HCT116 (cell line): ENCODE measurements at places on chromosomes 16 and 17. TPM values are rescaled to one million over a fixed set of nuclear protein-coding genes. Genes with fewer than 3 reads are reported as not detected.

DNA sequence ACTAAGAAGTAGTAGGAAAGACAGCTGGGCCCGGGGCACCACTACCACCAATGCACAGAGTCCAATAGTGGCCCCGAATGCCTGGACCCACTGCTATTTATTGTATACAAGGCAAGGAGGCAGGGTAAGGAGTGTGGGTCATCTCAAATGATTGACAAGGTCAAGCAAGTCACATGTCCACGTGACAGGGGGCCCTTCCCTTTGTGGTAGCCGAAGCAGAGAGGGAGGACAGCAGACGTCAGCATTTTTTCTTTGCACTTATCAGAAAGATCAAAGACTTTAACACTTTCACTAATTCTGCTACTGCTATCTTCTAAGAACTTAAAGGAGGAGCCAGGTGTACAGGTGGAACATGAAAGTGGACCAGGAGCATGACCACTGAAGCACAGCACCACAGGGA lies 6.5 kb downstream of the VPS53 start:
- no peaks in the 10 kb centered on the region for H3K27me3 ChIP-seq
- no peak overlapping the region for H3K27ac ChIP-seq
- H3K4me1 ChIP-seq = no peaks in the 10 kb centered on the region
- no peak overlapping the region for H3K4me3 ChIP-seq
- DNase-seq = no peak

- no peak for DNase-seq
- no peak overlapping the region for H3K4me3 ChIP-seq
- peaks cover 20% of the 10 kb centered on the region for H3K4me1 ChIP-seq
Measured at GRCh38 chr17:56694825-56695224, 101.3 kb downstream of the NOG start.

Gene C1QL1
- total RNA-seq = 3.5 TPM

- DNase-seq = no peak
- H3K4me3 ChIP-seq = no peak overlapping the region
- no peaks in the 10 kb centered on the region for H3K4me1 ChIP-seq
- H3K27ac ChIP-seq = no peak overlapping the region
- H3K36me3 ChIP-seq = no peaks in the 10 kb centered on the region
- H3K27me3 ChIP-seq = no peaks in the 10 kb centered on the region
Measured at GRCh38 chr16:64857411-64857810, 264.5 kb downstream of the CDH11 start.

DNA sequence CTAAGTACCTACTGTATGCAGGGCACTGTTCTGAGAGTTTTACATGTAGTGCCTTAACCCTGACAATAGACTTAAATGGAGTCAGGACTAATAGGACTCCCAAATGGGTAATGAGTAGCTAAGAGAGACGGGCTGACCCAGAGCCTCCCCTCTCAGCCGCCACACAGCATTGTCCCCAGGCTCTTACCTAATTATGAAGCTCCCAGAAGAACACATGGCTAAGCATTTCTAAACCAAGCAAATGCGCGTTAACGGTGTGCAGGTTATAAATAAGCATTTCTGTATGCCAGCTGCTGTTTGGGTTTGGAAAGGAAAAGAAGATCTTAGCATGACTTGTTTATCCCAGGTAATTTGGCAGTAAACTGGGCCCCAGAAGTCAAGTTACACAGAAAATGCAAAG lies 14.3 kb downstream of the KATNIP start:
- no peaks in the 10 kb centered on the region for H3K4me1 ChIP-seq
- H3K27me3 ChIP-seq = no peaks in the 10 kb centered on the region
- H3K27ac ChIP-seq = no peak overlapping the region
- no peaks in the 10 kb centered on the region for H3K36me3 ChIP-seq
- H3K4me3 ChIP-seq = no peak overlapping the region

GRCh38 chr17:57315061-57316015 lies 59.0 kb downstream of the MSI2 start:
- no peaks in the 10 kb centered on the region for H3K36me3 ChIP-seq
- H3K27me3 ChIP-seq = no peaks in the 10 kb centered on the region
- DNase-seq = no peak
- no peak overlapping the region for H3K27ac ChIP-seq

- H3K27ac ChIP-seq = no peak overlapping the region
- no peak for DNase-seq
- H3K4me1 ChIP-seq = peaks cover 5% of the 10 kb centered on the region; the same call in 1 of the 2 replicates
- peaks cover 3% of the 10 kb centered on the region; the same call in 1 of the 2 replicates for H3K27me3 ChIP-seq
- no peaks in the 10 kb centered on the region for H3K36me3 ChIP-seq
Measured at GRCh38 chr17:8898126-8898525, 30.7 kb upstream of the PIK3R6 start.

GRCh38 chr17:28953444-28954118 lies 2.3 kb upstream of the PHF12 start:
- no peaks in the 10 kb centered on the region for H3K27me3 ChIP-seq
- H3K36me3 ChIP-seq = no peaks in the 10 kb centered on the region
- peak; percentile 45 for DNase-seq
- H3K4me3 ChIP-seq = no peak overlapping the region
- H3K4me1 ChIP-seq = peaks cover 9% of the 10 kb centered on the region
- H3K27ac ChIP-seq = no peak overlapping the region

Gene LDHD
- total RNA-seq = 3.4 TPM

Gene SCIMP
- total RNA-seq = not detected

DNA sequence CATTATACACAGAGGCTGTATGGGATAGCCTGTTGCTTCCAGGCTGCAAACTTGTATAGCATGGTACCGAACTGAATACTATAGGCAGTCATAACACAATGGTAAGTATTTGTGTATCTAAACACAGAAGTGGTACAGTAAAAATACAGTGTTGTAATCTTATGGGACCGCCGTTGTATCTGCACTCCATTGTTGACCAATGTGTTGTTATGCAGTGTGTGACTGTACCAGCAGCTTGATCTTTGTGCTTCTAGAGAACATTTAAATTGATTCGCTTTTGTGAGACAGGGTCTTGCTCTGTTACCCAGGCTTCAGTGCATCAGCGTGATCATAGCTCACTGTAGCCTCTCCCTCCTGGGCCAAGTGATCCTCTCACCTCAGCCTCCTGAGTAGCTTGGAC lies 31.5 kb downstream of the WWOX start:
- H3K27ac ChIP-seq = no peak overlapping the region
- H3K4me3 ChIP-seq = no peak overlapping the region
- H3K36me3 ChIP-seq = no peaks in the 10 kb centered on the region
- no peaks in the 10 kb centered on the region for H3K27me3 ChIP-seq
- DNase-seq = no peak
- 0 out of 2 replicates have a peak, but pooled peaks cover 2% of the 10 kb centered on the region for H3K4me1 ChIP-seq

DNA sequence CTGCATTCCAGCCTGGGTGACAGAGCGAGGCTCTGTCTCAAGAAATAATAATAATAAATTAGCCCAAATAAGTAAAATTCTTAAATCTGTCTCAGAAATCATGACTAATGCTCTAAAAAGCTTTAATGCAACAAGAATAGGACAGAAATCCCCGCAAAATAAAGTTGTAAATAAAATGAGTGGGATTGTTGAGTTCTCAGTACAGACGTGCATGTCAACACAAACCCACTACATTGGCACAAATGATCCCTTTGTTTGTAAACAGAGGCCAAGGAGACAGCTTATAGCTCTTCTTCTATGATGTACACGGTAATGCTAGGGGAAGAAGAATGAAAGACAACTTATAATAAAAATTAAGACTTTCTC lies 6.0 kb downstream of the STAT5B start:
- H3K36me3 ChIP-seq = no peaks in the 10 kb centered on the region
- H3K27me3 ChIP-seq = 0 out of 2 replicates have a peak, but pooled peaks cover 5% of the 10 kb centered on the region
- DNase-seq = no peak
- no peak overlapping the region for H3K4me3 ChIP-seq
- H3K27ac ChIP-seq = no peak overlapping the region

- H3K36me3 ChIP-seq = no peaks in the 10 kb centered on the region
- H3K27me3 ChIP-seq = no peaks in the 10 kb centered on the region
- H3K4me1 ChIP-seq = peaks cover 37% of the 10 kb centered on the region
- H3K27ac ChIP-seq = no peak overlapping the region
- peak; percentile 66 for DNase-seq
Measured at GRCh38 chr16:85390511-85391174, 222.5 kb upstream of the GSE1 start.

Gene GPATCH8
- total RNA-seq = 28.7 TPM

DNA sequence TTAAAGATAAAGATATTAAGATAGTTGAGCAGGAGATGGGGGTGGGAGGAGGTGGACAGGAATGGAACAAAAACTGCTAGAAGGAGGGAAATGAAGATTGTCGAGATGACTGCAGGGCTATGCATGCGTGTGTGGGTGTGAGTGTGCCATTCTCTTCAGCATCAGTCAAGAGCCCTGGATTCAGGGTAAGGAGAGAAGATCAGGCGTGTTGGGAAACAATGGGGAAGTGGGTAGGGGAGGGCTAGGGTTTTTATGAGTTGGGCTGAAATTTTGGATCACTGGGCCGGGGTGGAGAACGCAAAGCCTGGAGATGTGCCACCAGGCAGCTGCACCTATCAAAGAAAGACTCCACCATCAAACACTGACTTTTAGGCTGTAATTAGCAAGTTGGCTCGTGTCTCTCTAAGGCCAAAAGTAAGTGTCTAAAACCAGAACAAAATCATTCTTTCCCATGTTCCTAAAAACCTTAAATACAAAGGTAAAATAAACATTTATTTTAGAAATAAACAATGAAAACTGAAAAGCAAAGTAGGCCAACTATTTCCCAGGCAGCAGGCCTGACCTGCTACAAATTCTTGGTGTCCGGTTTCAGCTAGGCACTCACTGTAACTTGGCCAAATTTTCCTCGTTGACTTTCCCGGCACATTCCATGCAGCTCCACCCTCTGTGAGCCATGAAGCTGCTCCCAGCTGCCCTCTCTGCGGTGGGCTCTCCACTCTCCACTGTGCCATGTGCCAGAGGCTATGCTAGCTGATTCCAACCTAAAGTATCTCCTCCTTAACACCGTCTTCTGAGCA lies 4.2 kb downstream of the CDRT4 start:
- no peaks in the 10 kb centered on the region for H3K27me3 ChIP-seq
- no peak overlapping the region for H3K4me3 ChIP-seq
- DNase-seq = no peak

DNA sequence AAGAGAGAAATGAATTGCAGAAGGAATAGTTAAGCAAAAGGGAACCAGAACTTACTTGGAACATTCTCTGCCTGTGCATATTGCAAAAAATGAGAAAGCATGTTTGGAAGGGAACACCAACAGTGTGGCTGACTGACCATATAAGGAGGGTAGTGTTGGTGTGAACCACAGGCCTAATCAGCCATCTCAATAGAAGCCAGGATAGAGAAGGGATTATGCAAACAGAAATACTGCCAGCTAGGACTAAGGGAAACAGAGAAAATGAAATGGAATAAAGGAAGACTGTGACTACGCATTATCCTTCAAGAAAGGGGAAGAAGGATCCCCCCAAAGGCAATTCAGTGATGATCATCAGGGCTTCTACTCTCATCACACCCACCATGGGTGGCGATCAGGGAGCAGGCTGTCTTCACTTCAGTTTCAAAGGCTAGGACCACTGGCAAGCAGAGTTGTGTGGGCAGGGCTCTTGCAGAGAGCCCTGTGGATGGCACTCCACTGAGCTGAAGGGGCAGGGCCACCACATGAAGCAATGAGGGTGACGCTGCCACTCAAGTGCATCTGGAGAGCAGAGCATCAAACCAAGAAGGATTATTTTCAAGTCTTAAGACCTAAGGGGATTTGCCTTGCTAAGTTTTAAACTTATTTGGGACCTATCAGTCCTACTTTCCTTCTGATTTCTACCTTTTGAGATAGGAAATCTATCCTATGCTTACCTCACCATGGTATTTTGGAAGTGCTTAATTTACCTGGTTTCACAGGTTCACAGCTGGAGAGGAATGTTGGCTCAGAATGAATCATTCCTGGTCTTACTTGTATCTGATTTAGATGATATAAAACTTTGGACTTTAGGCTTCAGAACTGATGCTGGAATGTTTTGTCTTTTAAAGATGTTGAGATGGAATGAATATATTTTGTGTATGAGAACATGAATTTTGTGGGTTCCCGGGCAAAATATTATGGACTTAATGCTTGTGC lies 140.5 kb downstream of the SSH2 start:
- H3K27me3 ChIP-seq = no peaks in the 10 kb centered on the region
- H3K4me1 ChIP-seq = peaks cover 19% of the 10 kb centered on the region
- H3K4me3 ChIP-seq = no peak overlapping the region

GRCh38 chr17:7477392-7478275 lies 1.8 kb downstream of the ZBTB4 start:
- H3K36me3 ChIP-seq = no peaks in the 10 kb centered on the region
- peak overlapping the region; percentile 11; the same call in 1 of the 2 replicates for H3K27ac ChIP-seq
- no peak overlapping the region for H3K4me3 ChIP-seq
- no peak for DNase-seq
- no peaks in the 10 kb centered on the region for H3K27me3 ChIP-seq
- peaks cover 54% of the 10 kb centered on the region for H3K4me1 ChIP-seq

DNA sequence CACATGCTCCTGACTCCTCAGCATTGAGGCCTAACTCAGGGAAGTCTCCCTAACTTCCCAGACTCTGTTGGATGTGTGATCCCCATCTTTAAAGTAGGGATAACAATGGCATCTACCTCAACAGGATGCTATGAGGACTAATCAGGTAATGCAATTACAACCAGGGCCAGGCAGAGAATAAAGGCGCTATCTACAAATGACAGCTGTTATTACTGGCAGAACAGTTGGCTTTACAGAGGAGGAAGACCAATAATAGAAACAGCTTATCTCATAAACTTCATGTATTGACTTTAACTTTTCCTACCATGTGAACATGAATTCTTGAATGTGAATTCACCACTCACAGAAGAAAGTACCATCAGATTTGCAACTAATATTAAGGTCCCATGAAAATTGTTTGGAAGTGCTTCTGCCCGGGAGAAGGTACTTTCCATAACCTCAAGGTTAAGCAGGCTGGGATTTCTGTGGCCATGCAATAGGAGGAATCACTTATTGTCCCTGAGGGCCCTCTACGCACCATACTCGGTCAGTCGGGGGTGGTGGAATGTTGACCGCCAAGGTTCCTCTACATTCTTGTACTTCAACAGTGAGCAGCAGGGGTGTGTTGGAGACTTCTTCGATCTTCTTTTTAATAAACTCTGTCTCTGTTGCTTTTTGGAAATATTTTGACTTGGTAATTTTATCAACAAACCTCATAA lies 22.6 kb upstream of the ERN1 start:
- H3K27me3 ChIP-seq = no peaks in the 10 kb centered on the region
- H3K27ac ChIP-seq = no peak overlapping the region
- no peak for DNase-seq
- H3K4me1 ChIP-seq = peaks cover 11% of the 10 kb centered on the region; the same call in 1 of the 2 replicates

GRCh38 chr16:4601036-4601863 lies 13.4 kb downstream of the UBALD1 start:
- H3K36me3 ChIP-seq = no peaks in the 10 kb centered on the region
- H3K4me1 ChIP-seq = no peaks in the 10 kb centered on the region
- no peak overlapping the region for H3K27ac ChIP-seq
- no peak overlapping the region for H3K4me3 ChIP-seq

DNA sequence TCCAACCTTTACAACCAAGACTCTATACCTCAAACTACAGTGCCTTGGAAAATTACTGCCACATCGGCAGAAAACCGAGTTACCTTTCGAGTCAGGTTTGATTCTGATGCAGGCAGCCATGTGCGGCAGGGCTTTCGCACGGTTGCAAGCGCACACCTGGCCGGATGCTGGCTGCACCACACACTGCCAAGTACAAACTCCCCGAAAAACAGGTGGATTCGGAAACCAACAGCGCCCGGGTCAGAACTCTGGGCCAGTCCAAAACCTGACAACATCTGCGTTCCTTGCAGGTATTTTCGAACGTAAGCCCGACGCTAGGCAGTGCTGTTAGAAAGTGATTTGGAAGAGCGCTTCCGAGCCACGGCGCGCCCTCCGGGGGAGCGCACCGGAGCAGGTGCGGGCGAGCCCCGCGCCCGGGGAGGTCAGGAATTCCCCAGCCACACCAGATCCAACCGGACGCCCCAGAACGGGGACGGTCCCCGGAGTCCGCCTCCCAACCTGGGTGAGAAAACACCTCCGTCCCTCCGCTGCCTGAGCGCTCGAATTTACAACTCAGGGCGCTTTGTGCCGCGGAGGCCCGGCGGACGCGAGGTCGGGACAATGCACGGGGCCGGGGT lies 1.2 kb downstream of the USP7 start:
- peak overlapping the region; percentile 69 for H3K27ac ChIP-seq
- no peaks in the 10 kb centered on the region for H3K27me3 ChIP-seq
- DNase-seq = no peak
- no peaks in the 10 kb centered on the region for H3K36me3 ChIP-seq

Gene CDT1
- 160 TPM for total RNA-seq
